Gastroesophageal sphincter (tissue), 4 donors: ENCODE measurements at places on chromosomes 3 and 15. TPM values are rescaled to one million over a fixed set of nuclear protein-coding genes. Genes with fewer than 3 reads are reported as not detected.

DNA sequence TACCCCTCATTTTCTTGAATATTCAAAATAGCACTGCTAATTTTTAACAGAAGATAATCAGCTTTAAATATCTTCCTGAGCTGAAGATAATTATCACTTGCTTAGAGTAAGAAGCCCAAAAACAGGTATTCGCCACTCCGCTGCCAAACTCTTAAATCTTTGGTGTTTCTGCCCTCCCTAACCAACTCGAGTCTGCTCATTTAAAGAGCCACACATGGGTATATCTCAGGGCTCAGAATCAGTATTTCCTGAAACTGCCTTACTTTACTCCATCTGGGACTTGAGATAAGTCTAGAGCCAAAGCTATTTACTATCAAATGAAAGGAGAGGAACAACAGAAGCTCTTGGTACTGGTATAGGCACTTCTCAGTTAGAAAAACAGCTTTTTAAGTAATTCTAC is 10.8 kb downstream of the PDCD10 start:
- ATAC-seq: no peak

DNA sequence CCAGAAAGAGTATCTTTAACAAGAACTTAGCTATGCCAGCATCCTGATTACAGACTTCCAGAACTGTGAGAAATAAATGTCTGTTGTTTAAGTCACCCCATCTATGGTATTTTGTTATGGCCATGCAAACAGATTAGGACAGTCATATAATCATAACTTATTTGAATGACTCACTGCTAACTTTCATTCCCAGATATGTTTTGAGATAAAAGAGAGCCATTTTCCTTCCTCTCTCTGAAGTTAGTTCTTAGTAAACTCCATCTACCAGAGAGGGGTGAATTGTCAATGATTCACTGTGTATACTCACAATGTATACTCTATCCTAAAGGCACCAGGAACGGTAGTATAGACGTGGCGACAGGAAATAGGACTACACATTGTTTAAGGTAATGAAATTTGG is 179.4 kb upstream of the DPH6 start:
- no peak for ATAC-seq

The LARP6 gene
- 46.5 TPM for total RNA-seq

- ATAC-seq: no peak
Observed at GRCh38 chr3:130263708-130264107, 81.8 kb upstream of the COL6A5 start.

The CPNE9 gene
- total RNA-seq: not detected

- ATAC-seq: no peak
Observed at GRCh38 chr15:99238849-99239248, 10.5 kb downstream of the TTC23 start.

DNA sequence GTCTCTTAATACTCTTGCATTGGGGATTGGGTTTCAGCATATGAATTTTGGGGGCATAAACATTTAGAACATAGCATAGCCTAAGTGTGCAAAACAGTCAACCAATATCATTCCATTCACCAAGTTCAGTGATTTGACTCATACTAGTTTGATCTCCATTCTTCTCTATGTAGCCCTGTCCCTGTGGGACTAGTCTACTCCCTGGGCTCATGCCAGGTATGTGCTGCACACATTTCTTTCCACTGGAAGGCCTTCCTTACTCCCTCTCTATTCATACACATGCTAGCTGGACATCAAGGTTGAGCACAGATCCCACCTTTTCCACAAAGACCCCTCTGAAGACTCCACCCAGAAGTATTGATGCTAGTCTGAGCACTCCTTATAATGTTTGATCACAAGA is 5.1 kb downstream of the ZDHHC23 start:
- no peak for ATAC-seq

- no peak for ATAC-seq
Observed at GRCh38 chr3:166444336-166444735, 607.1 kb upstream of the BCHE start.

The SLC24A5 gene
- not detected for total RNA-seq

The HYAL1 gene
- 12.3 TPM for total RNA-seq

DNA sequence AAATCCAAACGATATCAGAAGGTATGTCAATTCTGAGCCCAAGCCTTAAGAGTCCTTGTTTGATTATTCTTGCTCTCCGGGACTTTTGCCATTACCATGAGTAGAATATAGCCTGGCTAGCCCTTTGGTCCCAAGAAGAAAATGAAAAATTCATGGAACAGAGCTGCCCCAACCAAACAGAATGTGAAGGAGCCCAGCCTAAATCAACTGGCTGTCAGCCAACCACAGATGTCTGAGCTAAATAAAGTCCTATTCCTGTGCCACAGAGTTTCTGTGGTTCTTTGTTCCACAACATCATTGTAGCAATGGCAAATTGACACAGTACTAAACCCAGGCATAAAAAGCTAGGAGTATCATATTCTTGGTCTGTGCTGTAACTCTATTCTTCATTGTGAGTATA is 185.2 kb downstream of the CPNE4 start:
- ATAC-seq: no peak

- no peak for ATAC-seq
Observed at GRCh38 chr15:99477791-99478471, 87.9 kb upstream of the MEF2A start.

- no peak for ATAC-seq
Observed at GRCh38 chr3:62493109-62493801, 119.9 kb upstream of the FEZF2 start.

DNA sequence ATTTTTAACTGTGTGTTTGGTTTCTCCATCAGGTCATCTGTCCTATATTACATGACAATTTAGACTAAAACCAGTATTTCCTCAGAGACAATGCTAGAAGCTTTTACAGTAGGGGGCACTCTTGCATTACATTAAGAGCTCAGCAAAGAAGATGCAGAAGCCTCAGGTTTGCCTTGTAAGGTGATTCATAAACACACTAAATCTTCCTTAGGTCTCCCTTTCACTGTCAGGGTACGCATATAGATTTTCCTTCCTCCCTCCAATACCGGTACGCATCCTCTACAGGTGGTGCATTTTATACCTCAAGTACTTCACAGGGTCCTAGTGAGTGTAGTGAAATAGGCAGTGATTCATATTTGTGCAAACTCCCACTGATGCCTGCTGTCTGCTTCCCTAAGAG is 46.5 kb downstream of the CD86 start:
- ATAC-seq: no peak

- ATAC-seq: peak; percentile 57
Observed at GRCh38 chr3:112357930-112358780, 25.2 kb downstream of the CD200 start.
